NCI-H1417 treated with DMSO at 0.1 percent for 48 hours (cell line): ENCODE measurements at places on chromosomes 5 and 9.
A peak's percentile ranks its signal among the peaks of the same experiment; 100 is the strongest.

DNA sequence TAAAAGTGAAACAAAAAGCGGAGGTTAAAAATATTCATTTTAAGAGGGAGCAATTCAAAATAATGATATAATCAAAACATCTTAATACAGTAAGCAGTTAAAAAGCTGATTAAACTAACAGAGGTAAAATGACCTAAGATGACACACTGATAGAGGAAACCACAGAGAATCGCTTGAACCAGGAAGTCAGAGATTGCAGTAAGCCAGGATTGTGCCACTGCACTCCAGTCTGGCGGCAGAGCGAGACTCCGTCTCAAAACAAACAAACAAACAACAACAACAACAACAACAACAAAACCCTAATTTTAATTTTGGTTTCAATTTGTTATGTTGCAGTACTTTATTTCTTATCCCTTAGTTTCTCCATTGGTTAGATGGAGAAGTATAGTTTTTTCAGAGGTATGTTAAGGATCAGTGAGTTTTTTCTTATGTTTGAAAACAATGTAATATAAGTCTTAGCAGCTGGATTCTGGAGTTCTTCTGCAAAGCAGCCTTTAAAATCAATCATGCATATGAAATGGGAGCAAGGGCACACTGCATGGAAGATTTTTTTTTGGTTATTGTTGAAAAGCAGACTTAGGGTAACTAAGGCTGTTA lies 58.5 kb downstream of the MLANA start:
- no peak for DNase-seq

DNA sequence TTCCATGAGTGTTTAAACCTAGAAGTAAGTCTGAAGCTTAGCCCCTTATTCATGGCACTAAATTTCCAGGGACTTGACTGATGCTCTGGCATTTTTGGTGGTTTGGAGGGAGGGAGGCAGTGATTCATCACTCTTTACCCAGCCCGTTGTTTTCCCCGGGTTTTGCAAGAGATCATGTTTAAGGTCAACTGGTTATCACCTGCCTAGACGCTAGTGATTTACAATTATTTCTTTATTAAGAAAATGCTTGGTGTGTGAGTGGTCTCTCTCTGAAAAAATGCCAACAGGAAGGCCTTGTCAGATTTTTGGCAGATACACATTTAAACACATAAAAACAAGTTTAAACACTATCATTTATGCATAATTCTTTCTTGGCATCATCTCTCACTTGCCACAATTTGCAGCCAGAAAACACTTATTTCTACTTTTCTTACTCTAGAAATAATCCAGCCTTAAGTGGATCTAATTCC lies 737.9 kb upstream of the ZNF608 start:
- DNase-seq: no peak

DNA sequence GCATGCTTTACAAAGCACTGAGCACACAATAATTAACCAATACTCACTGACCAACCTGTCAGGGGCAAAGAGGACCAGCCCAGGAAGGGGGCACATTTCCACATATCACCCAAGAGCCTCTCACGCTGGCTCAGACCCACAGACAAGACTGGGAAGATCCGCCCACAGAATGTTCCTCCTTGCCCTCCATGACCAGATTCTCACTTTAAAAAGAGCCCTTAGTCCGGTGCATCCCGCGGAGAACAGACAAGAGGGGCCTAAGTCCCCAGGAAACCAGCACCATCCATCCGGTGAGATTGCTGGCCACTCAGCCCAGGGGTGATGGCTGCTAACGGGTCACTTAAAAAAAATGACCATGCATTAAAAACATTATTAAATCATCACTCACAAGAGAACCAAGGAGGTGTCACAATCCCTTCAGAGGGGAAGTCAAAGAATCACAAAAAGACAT lies 32.9 kb downstream of the SEMA4D start:
- no peak for DNase-seq

DNA sequence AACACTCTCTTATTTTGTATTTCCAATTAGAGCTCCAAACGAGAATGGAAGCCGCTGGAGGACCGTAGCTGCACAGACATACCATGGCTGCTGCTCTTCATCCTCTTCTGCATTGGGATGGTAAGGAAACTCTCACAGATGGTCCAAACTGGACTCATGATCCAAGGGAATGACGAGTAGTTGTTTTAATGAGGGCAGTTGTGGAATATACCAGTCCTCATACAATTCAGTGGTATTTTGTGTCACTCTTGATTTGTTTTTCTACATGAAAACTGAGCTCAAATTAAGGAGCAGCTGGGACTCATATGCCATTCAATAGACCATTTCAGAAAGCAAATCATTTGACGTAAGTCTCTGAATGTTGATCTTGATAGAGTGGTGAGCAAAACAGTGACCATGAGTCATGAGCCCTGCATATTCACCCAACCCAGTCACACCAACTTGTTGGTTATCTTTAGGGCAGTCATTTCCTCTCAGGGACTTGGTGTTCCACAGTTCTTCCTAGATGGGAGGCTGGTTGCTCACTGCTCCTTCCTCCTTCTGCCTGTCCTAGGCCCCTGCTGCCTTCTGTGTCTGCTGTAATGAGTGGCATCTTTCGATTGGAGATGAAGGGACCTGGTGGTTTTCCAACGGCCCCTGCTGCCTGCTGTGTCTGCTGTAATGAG lies 54.9 kb downstream of the SLC44A1 start:
- DNase-seq: no peak

- no peak for DNase-seq
These were observed 224.1 kb upstream of the RASEF start for GRCh38 chr9:83287021-83287420.

- no peak for DNase-seq
These were observed 292.5 kb downstream of the PARP8 start for GRCh38 chr5:50958852-50959457.

DNA sequence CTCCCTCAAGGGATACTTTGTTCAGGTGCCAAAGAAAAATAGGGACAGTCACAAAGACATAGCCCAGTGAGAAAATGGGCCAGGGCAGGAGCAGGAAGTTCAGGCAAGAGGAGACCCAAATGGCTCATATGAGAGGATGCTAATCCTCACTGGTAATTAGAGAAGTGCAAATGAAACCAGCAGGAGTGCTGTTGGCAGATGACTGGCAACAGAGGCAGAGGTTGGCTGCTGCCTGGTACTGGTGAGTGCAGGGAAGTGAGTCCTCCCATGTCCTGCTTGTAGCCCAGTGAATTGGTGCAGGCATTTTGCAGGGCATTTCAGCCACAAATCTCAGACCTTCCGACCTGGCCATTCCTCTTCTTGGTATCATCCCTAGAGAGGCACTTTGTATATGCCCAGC lies 23.5 kb downstream of the ODF2 start:
- DNase-seq: no peak

DNA sequence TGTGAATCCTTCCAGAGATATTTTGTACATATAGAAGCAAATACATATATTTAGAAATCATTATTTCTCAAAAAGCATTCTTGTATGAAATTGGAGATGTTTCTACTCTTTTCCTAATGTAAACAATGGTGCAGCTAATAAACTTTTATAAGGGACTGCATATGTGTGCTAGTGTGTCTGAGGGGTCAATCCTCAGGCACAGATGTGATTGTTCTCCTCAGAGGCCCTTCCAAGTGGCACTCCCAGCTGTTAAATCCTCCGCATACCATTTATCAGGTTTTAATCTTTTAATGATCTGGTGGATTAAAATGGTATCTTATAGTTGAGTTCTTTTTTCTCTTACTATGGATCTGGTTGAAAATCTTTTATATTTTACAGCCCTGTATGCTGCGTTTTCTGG lies 5.6 kb upstream of the OMD start:
- DNase-seq: no peak

GRCh38 chr5:175686396-175686795 lies 28.5 kb downstream of the HRH2 start:
- no peak for DNase-seq

DNA sequence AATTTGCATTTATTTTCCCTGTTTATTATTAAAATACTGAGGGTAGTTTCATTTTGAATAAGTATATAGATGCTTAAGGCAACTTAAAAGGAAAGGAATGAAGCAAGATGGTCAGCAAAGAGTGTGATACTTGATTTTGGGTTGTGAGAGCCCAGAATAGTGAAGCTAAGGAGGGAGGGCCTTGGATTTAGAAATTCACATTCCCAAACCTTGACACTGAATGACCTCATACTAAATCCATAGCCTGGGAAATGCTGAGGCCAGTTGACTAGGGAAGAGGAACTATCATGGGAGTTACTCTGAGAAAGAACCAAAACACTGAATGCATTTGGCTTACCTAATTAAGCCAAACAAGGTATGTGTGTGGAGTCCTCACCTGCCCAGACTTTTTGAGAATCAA lies 292.5 kb downstream of the SPATA31D1 start:
- no peak for DNase-seq

GRCh38 chr9:115170358-115171073 lies 52.6 kb upstream of the TNC start:
- DNase-seq: no peak

- DNase-seq: no peak
These were observed 57.2 kb downstream of the RANBP6 start for GRCh38 chr9:5958273-5958672.

DNA sequence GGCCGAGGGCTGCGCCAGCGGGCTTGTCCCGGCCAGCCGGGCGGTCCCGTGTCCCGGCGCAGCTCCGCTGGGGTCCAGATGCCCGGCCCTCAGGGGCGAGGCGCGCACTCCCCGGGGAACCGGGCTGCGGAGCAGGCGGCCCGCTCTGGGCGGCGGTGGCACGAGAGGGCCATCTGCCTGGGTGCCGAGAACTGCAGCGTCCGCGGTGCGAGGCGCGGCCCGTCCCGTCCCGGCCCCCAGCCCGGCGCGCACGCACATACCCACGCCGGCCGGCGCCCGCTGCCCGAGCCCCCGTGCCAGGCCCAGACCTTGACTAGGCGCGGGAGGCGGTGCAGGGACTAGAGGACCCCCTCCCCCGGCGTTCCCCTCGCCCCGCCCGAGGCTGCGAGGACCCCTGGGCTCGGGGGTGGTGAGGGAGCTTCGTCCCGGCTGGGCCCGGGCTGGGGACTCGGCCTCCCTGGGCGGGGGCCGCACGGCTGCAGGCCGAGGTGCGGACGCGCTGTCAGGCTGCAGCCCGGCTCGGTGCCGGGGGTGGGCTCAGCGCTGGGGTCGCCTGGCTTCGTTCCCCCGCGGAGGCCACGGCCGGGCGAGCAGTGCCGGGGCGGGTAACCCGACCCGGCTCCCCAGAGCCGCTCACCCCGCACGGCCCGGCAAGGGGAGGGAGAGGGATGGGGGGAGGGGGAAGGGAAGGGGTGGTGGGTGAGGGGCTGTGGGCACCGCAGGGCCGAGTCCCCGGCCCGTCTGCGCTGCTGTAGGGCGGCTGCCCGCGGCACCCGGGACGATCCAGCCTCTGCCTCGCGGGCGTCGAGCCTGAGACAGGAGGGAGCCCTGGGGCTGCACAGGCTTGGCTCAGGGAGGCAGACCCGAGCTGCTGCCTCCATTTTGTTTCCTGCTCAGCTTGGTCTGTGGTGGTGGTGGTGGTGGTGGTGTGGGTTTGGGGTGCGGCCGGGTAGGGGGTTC lies 1.2 kb upstream of the NSD1 start:
- no peak for DNase-seq

DNA sequence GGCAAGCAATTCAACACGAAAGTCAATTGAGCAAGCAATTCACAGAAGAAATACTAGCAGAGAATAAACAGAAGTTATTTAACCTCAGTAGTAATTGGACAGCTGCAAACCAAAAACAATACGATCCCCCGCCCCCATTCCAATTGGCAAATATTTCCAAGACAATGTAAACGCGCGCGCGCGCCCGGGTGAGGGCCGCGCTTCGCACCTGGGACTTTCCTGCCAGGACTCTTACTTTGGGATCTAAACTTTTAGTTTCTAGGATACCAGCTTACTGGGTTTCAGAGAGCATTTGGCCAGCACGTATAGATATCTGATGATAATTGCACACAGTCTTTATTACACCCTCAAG lies 8.6 kb downstream of the RUFY1 start:
- DNase-seq: peak; percentile 38
